Lung (tissue), 17 donors: ENCODE measurements at places on chromosomes 7 and 10. TPM values are rescaled to one million over a fixed set of nuclear protein-coding genes. Genes with fewer than 3 reads are reported as not detected.

DNA sequence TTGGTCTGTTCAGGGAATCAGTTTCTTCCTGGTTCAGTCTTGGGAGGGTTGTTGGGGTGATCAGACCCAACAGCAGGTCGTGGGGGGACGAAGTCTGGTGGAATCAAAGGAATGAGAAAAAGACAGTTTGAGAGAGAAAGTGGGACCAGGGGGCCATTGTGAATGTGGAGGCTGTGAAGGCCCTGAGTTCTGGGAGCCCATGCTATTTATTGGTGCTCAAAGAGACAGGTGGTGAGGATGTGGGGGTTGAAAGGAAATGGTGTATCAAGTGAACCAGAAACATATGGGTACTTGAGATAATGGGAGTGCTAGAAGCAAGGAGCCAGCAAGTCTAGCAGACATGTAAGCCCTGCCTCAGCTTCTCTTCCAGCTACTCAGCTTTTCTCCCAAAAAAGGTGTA lies 84.1 kb downstream of the CCSER2 start:
- DNase-seq: no peak
- no peaks in the 10 kb centered on the region for H3K27me3 ChIP-seq
- H3K4me3 ChIP-seq: no peak overlapping the region
- no peaks in the 10 kb centered on the region for H3K36me3 ChIP-seq
- H3K27ac ChIP-seq: no peak overlapping the region

- peak; percentile 78 for DNase-seq
- H3K4me1 ChIP-seq: peaks cover 18% of the 10 kb centered on the region
- H3K4me3 ChIP-seq: no peak overlapping the region
- no peaks in the 10 kb centered on the region for H3K36me3 ChIP-seq
- no peaks in the 10 kb centered on the region for H3K27me3 ChIP-seq
Measured at GRCh38 chr10:5587151-5588079, 62.7 kb downstream of the CALML3 start.

DNA sequence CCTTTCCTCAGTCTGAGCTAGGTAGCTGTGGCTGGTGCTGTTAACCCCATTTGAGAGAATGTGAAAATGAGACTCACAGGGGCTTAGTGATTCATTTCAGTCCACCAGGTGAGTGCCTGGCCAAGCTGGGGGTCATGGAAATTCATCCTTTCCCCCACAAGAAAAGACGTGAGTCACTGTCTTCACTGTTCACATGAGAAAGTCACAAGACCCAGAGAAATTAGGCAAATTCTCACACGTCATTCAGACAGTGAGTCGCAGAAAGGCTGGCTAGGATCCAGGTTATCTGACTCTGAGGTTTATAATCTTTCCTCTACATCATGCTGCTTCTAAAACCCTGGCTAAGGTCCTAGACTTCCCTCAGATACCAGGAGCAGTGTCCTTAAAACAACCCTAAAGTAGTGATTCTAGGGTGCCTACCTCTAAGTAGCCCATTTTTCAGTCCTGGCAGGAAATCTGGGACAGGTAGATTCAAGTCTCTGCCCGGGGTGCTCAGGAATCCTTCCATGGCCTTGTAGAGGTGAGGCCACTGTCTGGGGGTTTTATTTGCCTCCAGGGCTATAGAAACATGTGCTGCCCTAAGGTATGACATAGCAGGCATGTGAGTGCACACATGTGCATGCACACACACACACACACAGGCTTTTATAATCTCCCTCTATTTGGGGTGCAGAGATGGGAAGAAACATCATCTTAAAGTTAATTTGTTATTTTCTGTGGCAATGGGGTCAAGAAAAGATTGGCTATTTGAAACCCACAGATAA lies 427.9 kb upstream of the CELF2 start:
- no peaks in the 10 kb centered on the region for H3K27me3 ChIP-seq
- no peak overlapping the region for H3K4me3 ChIP-seq
- H3K27ac ChIP-seq: no peak overlapping the region
- H3K4me1 ChIP-seq: peaks cover 4% of the 10 kb centered on the region
- H3K36me3 ChIP-seq: no peaks in the 10 kb centered on the region

Gene SUN3
- not detected for total RNA-seq

Gene C10orf105
- total RNA-seq: 0.14 TPM

DNA sequence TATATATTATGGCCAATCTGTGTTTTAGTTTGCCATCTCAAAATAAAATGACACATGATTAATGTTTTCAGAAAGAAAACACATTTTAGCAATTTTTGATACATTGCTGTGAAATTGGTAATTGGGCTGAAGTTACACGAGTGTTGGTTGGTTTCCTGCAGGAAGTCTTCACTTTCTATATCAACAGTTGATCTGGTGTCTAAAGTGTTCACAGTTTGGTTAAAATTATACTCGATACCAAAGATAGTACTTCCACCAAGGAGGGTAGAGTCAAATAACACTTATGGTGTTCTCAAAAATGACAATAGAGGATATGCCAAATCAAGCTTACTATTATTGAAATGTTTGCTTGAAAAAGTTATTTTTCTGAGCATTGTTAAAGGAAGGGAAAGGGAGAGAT lies 120.3 kb upstream of the GLCCI1 start:
- no peaks in the 10 kb centered on the region for H3K27me3 ChIP-seq
- DNase-seq: no peak
- H3K36me3 ChIP-seq: no peaks in the 10 kb centered on the region
- no peak overlapping the region for H3K4me3 ChIP-seq

DNA sequence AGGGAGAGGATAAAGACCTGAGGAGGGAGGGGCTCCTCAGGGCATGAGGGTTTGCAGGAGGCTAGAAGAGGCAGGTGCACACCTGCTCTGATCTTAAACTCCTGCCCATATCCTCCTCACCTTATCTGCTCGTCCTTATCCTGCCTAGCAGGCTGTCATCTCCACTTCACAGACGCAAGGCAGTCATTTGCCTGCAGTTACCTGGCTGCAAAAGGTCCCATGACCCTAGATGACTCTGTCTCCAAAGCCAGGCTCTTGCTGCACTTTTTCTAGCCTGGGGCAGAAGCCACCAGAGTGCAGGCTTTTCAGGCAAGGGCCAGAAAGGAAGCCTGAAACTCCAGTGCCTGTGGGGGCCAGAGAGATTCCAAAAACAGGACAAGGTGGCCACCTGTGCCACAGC lies 1.7 kb upstream of the ZNF853 start:
- DNase-seq: no peak
- H3K4me1 ChIP-seq: peaks cover 7% of the 10 kb centered on the region
- H3K4me3 ChIP-seq: no peak overlapping the region
- H3K27me3 ChIP-seq: no peaks in the 10 kb centered on the region
- H3K36me3 ChIP-seq: no peaks in the 10 kb centered on the region

GRCh38 chr10:27982875-27983543 lies 15.9 kb downstream of the ODAD2 start:
- H3K4me1 ChIP-seq: no peaks in the 10 kb centered on the region
- no peaks in the 10 kb centered on the region for H3K27me3 ChIP-seq
- H3K4me3 ChIP-seq: no peak overlapping the region
- no peaks in the 10 kb centered on the region for H3K36me3 ChIP-seq
- DNase-seq: no peak
- H3K27ac ChIP-seq: no peak overlapping the region

DNA sequence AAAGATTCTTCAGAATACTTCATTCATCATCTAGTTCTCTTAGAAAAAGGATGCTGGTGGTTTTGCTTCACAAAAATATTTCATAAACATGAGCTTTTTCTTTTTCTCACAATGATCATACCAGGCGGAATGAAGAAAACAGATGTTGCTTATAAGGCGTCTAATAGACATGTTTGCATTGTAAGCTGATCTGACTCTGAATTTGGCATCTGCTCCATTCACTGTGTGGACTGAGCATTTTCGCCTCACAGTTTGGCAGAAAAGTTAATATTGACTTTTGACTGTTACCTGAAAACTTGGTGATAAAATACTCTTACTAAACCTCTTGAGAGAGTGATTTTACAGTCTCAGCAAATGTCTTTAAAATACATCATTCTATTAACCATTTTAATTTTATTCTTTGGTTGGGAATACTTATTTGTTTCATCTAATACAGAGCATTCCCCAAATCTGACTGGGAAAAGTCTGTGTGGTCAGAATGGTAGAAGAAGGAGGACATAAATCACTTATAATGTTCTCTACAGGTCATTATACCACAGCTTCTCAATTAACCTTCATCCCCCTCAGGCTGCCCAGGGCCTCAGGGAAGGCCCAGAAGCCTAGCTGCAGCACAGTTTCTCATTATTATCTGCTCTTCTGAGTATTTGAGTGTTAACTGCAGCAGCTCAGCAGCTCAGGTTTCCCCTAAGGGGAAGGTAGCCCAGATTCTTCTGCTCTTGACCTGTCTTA lies 121.6 kb upstream of the KAT6B start:
- H3K4me1 ChIP-seq: peaks cover 7% of the 10 kb centered on the region
- peak; percentile 85 for DNase-seq
- H3K4me3 ChIP-seq: no peak overlapping the region
- H3K27ac ChIP-seq: no peak overlapping the region
- no peaks in the 10 kb centered on the region for H3K36me3 ChIP-seq
- no peaks in the 10 kb centered on the region for H3K27me3 ChIP-seq

DNA sequence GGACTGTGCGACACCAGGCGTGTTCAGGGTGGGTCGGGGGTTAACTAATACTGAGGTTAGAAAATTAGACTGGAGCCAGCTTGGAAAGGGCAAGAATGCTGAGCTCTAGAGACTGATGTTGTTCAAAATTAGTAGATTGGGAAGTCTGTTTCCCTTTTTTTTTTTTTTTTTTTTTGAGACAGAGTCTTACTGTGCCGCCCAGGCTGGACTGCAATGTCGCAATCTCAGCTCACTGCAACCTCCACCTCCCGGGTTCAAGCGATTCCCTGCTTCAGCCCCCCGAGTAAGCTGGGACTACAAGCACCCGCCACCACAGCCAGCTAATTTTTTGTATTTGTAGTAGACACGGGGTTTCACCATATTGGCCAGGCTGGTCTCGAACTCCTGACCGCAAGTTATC lies 2.7 kb upstream of the CPVL start:
- no peaks in the 10 kb centered on the region for H3K36me3 ChIP-seq
- peak overlapping the region; percentile 60 for H3K27ac ChIP-seq
- H3K4me3 ChIP-seq: no peak overlapping the region
- no peak for DNase-seq
- H3K27me3 ChIP-seq: peaks cover 53% of the 10 kb centered on the region

Gene NKX2-3
- total RNA-seq: not detected

Gene LRRC4
- 14.6 TPM for total RNA-seq

DNA sequence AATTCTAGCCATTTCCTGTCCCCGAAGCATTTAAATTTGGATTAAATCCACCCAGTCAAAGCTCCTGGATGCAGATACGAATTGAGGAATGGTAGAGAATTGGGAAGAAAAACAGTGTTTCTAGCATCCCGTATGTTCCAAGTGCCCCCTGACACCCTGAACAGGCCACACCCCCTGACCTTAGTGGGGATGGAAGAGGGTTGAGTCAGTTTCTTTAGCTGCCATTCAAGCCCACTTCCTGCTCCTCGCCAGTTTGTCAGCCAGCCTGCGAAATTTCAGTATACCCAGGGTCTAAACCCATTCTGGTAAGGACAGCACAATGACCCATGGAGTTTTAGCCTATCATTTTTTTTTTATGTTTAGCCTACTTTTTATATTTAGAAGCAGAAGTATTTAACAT lies 101.1 kb downstream of the PKD1L1 start:
- no peaks in the 10 kb centered on the region for H3K36me3 ChIP-seq
- H3K27me3 ChIP-seq: no peaks in the 10 kb centered on the region
- no peaks in the 10 kb centered on the region for H3K4me1 ChIP-seq
- H3K4me3 ChIP-seq: no peak overlapping the region
- no peak for DNase-seq

Gene JCAD
- total RNA-seq: 93.7 TPM

DNA sequence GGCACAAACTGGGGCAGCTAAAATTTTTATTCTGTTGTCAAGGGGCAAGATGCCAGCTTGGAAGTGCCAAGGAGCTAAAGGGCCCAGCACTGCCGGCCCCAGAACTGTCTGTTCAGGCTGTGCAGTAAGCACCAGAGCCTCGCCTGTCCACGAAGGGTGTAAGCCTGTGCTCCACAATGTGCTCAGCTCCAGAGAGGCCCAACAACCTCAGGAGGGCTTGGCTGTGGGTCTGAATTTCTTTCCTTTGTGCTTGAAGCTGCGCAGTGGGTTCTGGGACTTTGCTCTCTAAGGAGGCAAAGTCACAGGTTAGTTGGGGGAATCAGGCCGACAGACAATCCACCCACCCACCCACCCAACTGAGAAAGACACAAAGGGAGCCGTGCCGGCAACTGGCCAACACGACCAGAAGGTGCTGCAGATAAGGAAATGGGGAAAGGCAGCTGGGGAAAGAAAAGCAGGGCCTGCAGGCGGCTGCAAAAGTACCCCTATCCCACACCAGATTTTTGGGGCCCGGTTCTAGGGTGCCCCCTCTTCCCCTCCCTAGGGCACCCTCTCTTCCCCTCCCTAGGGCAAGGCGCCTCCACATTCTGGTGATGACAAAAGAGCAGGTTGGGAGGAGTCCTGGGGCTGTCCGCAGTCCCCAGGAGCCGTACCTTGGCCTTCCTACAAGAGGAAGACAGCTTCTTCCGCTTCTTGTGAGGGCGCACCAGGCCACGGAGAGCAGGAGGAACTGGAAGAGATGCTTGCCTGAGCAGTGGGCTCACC lies 7.7 kb downstream of the DDX56 start:
- DNase-seq: no peak
- no peaks in the 10 kb centered on the region for H3K4me1 ChIP-seq
- no peaks in the 10 kb centered on the region for H3K27me3 ChIP-seq
- peaks cover 48% of the 10 kb centered on the region for H3K36me3 ChIP-seq
- H3K4me3 ChIP-seq: no peak overlapping the region
- H3K27ac ChIP-seq: no peak overlapping the region

Gene CHAT
- not detected for total RNA-seq

Gene SFTPA1
- total RNA-seq: 8,195 TPM

GRCh38 chr10:119022846-119023552 lies 6.5 kb upstream of the NANOS1 start:
- no peak for DNase-seq
- H3K36me3 ChIP-seq: no peaks in the 10 kb centered on the region
- H3K27me3 ChIP-seq: no peaks in the 10 kb centered on the region
- H3K27ac ChIP-seq: no peak overlapping the region
- H3K4me3 ChIP-seq: no peak overlapping the region

Gene LIPJ
- 0.14 TPM for total RNA-seq

DNA sequence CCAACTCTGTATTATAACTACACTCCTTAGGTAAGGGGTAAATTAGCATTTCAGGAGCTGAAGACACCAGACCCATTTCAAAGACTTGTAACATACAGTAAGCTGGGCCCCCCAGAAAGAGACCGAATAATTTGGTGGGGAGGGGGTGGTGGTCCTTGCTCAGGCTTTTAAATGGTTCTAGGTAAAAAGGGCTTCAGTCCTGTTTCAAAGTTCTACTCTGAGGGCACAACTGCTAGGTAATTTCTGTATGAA lies 73.0 kb downstream of the RTKN2 start:
- H3K4me1 ChIP-seq: no peaks in the 10 kb centered on the region
- no peaks in the 10 kb centered on the region for H3K27me3 ChIP-seq
- DNase-seq: no peak
- H3K36me3 ChIP-seq: no peaks in the 10 kb centered on the region
- H3K4me3 ChIP-seq: no peak overlapping the region
